ENCODE measurements at places on chromosomes 7 and 10. TPM values are rescaled to one million over a fixed set of nuclear protein-coding genes. Genes with fewer than 3 reads are reported as not detected.

Gene NKX2-3
- not detected for total RNA-seq

Gene SLC26A5
- total RNA-seq, result not detected

Gene CYP3A4
- total RNA-seq, result not detected

Gene MKX
- 33.7 TPM for total RNA-seq

Gene GIMAP1
- total RNA-seq, result not detected

Gene CDH23
- 0.07 TPM for total RNA-seq

Gene TFR2
- total RNA-seq, result 0.33 TPM

Gene CLDN4
- total RNA-seq, result not detected

Gene TMEM270
- not detected for total RNA-seq

Gene DOCK1
- 30.8 TPM for total RNA-seq

Gene EVX1
- total RNA-seq, result not detected

Gene PDE1C
- total RNA-seq, result 50.1 TPM

Gene FOXP2
- total RNA-seq, result not detected

Gene RPS24
- 3,994 TPM for total RNA-seq

Gene CCDC3
- total RNA-seq, result 3.3 TPM

Gene ADRA2A
- not detected for total RNA-seq

Gene NUDT5
- total RNA-seq, result 67.7 TPM

Gene SPDYE2B
- total RNA-seq, result not detected

Gene AASS
- total RNA-seq, result 0.82 TPM

Gene MINDY3
- total RNA-seq, result 9.3 TPM

Gene OR6V1
- total RNA-seq, result not detected

Gene ZNRF2
- total RNA-seq, result 11.4 TPM
